ENCODE measurements at places on chromosomes 5 and 9. TPM values are rescaled to one million over a fixed set of nuclear protein-coding genes. Genes with fewer than 3 reads are reported as not detected.

TMOD1 gene
- 1.9 TPM for total RNA-seq

PKD2L2 gene
- total RNA-seq: not detected

DOCK8 gene
- total RNA-seq: 0.69 TPM

SLC9A3 gene
- 9.1 TPM for total RNA-seq

PAEP gene
- total RNA-seq: 2.9 TPM

NMUR2 gene
- total RNA-seq: not detected

MOB3B gene
- 0.15 TPM for total RNA-seq

KCNV2 gene
- not detected for total RNA-seq

CAPSL gene
- total RNA-seq: not detected

DNAJB5 gene
- 0.17 TPM for total RNA-seq

Data from NCI-H460 (cell line).